ENCODE measurements at places on chromosomes 3 and 15.

- no peak for DNase-seq
Measured at GRCh38 chr3:19151171-19151570, 2.9 kb downstream of the KCNH8 start.

- DNase-seq: no peak
Measured at GRCh38 chr3:30691944-30692343, 85.5 kb downstream of the TGFBR2 start.

DNA sequence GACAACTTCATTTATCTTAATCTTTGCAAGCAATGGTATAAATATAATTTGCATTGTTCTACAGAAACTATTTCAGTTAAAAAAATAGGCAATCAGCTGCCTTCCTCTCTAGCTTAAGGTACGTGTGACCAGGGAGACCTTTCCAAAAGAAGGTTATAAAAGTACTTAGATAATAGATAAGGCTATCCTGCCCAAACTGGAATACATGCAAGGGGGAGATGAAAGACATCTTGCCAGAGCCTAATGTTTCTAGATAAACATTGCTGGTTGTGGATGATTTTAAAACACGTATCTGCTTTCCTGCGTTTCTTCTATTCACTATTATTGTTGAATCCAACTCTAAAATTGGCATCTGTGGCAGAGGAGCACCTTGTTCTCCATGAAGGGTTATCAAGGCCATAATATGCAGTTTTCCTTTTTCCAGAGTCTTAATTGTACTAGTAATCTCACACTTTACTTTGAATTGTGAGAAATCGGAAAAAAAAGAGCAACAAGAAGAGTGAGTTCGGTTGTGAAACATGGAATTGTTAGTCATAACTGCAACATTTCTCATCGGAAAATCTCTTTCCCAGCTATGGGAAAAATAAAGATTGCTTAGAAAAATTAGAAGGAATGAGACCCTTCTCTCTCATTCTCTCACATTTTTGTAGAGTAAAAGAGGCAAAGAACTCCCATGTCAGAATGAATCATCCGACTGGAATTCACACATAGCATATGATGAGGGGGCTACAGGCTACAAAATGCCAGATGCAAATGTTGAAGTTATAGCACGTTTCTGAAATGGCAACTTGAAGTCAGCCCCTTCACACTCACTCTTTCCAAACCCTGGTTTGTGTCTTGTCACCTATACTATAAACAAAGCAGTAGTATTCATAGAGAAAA is 936.1 kb upstream of the NR2F2 start:
- DNase-seq: no peak

GRCh38 chr3:96813820-96814650 is at the start of gene EPHA6:
Gene EPHA6 (plus strand): TSS chr3:96814594.
- no peak for DNase-seq

- DNase-seq: no peak
Measured at GRCh38 chr3:187930021-187930420, 184.8 kb upstream of the BCL6 start.

DNA sequence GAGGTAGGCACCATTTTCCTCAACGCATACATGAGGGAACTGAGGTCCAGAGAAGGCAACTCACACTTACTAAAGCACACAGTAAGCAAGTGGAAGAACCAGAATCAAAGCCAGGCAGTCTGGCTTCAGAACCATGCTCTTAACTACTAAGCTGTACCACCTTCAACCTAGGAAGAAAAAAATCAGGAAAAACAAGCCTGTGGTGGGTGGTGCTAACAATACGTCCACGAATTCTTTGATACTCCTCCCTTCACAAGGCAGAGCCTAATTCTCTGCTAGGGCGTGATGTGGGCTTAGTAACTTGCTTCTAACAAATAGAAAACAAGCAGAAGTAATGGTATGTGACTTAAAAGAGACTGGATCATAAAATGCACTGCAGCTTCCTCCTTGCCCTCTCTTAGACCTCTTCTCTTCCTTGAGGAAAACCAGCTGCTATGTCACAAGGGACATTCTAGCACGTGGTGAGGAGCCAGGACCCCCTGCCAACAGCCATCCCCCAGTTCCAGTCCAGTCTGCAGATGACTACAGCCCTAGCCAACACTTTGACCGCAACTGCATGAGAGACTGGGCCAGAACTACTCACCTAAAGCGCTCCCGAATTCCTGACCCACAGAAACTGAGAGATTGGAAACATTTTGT is 36.9 kb downstream of the HACD2 start:
- DNase-seq: no peak

DNA sequence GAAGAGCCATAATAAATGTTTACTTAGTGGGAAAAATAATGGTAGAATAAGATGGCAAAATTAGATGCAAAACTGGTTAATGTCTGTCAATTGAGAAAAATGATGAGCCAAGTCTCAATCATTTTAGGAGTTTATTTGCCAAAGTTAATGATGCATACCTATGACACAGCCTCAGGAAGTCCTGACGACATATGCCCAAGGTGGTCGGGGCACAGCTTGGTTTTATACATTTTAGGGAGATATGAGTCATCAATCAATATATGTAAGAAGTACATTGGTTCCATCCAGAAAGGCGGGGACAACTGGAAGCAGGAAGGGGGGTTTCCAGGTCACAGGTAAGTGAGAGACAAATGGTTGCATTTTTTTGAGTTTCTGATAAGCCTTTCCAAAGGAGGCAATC is 31.5 kb downstream of the CLEC3B start:
- no peak for DNase-seq

DNA sequence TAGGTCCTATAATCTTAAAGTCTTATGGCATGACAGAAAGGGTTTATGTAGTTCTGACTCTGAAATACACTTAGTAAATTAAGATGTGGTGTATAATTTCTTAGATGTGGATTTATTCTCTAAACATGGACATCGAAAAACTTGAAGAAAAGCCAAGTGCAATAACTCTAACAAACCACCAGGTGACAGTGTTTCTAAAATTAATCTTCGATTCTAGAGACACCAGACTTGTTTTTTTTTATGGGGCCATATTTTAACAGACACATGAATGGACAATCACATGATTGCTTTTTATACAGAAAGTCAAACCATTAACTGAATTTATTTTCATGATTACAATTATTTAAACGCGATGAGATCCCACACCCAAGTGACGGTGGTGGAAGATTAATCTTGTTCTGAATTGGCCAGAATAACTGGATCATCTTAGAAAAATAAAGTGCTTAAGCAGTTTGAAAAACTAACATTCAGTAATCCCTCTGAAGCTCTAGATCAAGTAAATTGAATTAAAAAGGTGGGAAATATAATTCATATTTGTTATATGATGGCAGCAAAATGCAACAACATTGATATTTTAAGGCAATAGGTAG is 305.1 kb downstream of the LSAMP start:
- no peak for DNase-seq

DNA sequence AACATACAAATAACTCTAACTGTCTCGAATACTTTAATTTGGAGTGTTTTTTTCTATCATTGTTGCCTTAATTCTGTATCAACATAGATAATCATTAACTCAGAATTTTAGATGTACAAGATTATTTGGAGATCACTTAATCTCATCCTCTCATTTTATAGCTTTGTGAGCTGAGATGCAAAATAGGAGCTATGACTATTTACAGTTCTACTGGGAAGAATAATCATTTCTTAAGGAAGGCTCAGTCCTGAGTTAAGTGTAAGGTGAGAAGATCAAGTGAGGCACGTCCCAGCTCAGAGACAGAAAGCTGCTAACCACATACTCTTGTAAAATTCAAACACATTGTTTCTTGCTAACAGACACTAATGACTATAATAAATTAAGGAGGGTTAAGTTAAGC is 66.2 kb downstream of the CCDC54 start:
- no peak for DNase-seq

DNA sequence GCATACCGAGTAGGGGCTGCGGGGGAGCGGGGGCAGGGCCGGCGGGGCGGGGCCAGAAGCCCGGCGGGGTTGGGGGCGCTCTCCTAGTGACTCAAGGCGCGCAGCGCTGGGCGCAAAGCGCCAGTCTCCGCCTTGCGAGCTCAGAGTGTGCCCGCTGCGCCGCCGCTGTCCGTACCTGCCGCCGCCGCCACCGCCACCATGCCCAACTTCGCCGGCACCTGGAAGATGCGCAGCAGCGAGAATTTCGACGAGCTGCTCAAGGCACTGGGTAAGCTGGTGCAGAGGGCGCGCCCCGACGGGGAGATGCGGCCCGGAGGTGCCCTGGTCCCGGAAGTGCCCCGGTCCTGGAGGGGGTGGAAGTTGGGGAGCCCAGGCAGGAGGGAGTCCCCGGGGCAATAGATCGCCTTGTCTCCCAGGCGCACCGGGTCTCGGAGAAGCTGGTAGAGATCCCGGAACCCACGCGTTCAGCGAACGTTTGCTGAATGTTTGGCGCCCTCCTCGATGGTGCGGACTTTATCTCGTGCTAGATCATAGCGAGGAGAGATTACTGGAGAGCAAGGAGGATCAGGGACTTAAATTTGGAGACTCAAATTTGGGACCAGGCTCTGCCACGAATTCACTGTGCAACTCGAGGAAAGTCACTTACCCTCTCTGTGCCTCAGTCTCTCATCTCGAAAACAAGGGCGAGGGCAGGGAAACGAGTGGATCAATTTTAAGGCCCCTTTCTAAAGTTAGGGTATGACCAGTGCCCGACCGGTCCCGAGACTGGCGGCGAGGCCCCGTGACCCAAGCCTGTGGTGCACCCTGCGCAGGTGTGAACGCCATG is at the start of gene CRABP1:
Gene CRABP1, plus strand, starts transcription at position 123 of the 826 bp plus-strand sequence. Its CDS starts 76 bp downstream, at position 199.
- DNase-seq: no peak

- peak; percentile 87 for DNase-seq
Measured at GRCh38 chr15:73691396-73691795, 7.2 kb downstream of the CD276 start.

DNA sequence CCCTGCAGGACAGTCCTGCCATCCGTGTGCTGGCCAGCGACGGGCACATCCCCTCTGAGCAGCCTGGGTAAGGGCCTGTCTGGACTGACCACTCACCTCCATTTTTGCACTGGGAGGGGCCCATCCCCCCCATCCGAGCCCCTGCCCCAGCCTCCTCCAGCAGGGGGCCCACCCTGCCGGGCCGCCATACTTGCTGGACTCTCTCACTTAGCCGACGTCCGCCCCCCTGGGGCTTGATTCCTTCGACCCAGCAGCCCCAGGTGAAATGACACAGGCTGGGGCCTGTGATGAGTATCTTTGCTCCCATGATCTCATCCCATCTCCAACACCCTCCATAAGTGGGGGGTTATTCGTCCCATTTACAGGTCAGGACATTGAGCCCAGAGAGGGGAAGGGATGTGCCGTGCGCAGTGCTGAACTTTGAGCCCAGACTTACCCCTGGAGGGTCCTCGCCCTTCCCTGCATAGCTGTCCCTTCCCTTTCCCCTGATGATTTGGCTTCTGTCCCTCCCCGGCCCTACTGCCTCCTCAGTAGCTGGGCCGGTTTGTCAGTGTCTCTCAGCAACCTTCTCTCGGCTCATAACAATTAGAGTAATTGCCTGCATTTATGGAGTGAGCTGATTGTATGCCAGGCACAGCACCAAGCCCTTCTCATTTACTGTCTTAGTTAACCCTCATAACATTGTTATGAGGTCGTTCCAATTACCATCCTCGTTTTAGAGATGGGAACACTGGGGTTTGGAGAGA is 4.2 kb downstream of the LMAN1L start:
- DNase-seq: no peak

DNA sequence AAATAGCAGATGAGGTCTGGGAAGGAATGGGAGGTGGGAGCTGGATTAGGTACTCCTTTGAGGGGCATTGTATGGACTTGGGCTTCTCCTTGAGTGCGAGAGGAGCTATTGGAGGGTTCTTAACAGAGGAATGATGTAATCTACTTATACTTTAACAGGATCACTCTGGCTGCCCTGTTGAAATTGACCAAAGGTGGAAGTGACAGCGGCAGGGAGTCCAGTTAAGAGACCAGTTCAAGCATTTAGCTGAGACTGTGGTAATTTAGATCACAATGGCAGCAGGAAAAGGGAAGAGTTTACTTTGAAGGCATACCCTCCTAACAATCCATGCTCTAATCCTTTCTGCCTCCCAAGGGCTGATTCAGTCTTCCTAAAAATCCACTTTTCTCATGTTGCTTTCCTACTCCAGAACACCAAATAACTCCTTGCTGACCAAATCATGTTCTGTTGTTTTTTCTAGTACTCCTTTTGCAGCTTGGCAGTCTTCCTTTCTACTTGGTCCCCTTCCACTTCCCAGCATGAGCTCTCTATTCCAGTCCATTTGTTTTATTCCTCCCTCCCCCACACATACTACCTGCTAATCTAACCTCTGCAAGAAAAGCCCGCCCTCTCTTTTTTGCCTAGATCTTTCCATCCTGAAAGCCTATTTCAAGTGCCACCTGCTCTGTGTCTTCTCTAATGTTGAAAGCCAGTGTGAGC is 139.4 kb downstream of the NECTIN3 start:
- no peak for DNase-seq

- DNase-seq: peak; percentile 85
Measured at GRCh38 chr3:71955240-71956068, 170.5 kb upstream of the PROK2 start.

DNA sequence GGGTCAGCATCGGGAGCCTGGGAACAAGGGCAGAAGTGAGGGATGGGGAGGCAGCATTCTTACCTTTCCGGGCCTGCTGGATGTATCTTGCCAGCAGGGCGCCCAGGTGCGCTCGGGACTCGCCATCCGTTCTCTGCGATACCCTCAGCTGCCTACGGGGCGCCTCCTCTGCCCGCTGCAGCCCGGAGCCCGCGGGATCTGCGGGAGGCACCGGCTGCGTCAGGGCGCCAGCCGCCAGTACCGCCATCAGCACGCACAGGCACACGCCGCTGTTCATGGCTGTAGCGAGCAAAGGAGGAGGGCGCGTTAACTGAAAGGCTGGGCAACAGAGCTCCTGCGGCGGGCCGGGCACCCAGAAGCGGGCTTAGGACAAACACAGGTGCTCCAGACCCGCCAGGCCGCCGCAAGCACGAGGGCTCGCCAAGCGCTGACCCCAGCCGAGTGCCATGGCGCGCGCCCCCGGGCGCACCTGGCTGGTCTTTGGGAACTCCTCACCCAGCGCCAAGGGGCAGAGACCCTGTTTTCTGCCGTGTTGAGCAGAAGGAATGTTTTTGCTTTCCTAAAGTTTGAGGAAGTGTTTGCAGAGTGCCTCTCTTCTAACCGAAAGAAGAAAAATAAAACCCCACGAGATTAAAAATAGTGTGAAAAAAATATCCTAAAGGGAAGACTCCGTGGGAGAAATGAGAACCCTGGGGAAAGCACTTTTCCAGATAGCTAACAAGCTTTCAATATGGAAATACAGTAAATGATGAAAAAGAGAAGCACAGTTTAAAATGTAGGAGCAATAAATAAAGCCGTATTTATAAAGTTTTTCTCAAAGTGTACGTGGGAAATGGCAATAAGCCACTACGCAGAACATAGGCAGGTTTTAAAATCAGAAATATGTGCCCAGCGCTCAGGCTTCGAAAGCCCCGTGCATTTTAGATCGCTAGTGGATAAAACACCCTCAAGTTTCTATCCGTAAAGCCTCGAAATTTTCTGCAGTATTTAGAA is 2.3 kb downstream of the CCK start:
- no peak for DNase-seq

All from ascending aorta (tissue), 2 donors.